ENCODE measurements at places on chromosomes 4 and X.

- DNase-seq, result no peak
Measured at GRCh38 chrX:86829786-86830185, 681.5 kb downstream of the DACH2 start.

- no peak for DNase-seq
Measured at GRCh38 chrX:136662104-136662503, 14.1 kb downstream of the CD40LG start.

DNA sequence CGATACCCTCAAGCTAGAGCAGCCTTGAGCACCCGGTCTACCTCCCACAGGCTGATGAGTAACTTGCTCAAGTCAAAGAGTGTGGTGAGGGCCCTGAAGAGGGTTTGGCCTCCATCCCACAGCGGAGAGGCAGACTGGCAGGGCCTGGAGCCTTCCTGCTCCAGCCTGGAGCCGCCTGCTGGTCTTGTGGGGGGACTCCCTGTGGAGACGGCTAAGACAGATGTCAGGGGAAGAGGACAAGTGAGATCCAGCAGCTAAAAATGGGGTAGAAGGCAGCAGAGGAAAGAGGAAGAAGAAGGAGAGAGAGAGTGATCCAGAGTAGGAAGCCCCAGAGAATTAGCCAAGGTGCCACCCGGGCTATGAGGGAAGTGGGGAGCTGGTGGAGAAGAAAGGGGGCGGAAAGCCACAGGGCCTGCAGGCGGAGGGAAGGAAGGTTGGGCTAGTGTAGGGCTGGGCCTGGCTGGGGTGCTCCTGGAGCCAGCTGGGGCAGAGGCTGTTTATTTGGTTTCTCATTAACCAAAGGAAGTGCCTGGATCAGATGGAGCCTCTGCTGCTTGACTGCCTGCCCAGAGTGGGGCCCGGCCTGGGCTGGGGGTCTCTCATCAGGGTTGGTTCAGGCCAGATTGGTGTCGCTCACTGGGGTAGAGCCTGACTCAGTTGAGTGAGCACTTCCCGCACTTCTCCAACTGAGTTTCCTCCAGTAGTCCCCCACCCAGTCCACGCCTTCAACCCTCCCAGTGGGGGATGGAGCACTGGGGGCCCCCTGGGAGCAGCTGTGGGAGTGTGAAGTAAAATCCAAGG is 14.2 kb downstream of the EFNB1 start:
- no peak for DNase-seq

DNA sequence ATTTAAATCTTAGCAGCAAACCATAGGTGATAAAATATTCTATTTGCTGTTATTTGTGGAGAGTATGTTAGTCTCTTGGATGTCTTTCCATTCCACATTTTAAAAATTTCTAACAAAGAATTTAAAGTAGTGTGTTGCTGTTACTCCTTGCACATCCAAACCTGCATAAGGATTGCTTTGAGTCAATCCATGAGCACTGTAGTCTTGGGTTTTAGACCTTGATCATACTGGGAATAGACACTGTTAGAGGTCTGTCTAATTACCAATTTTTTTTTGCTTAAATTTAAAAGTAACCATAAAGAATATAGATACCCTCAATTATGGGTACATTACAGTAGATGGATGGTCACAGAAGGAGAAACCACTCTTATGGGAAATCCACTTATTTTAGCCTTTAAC is 1.5 kb downstream of the AFP start:
- DNase-seq, result no peak

DNA sequence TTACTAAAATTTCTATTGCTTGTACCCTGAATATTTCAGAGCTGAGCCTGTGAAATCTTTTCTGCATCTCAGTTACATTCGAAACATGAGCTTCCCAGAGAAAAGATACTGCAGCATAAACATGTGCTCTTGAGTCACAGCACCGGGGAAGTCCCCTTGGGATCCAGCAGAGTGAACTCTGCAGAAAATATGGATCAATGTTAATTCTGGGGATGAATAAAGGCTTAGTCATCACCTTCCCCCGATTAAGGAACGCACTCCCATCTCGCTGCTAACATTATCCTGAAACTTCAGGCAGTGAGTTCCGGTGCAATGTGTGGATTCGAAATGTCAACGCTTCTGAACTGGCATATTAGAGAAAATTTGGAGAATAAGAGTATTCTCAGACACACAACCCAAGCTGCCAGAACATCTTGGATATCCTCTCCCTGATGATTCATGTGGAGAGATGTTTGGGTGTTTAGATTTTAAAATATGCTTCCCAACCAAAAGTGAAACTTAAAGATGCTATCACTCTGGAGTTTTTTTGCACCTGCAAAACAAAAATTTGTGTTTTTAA is 90.8 kb downstream of the IRF2 start:
- DNase-seq, result no peak

DNA sequence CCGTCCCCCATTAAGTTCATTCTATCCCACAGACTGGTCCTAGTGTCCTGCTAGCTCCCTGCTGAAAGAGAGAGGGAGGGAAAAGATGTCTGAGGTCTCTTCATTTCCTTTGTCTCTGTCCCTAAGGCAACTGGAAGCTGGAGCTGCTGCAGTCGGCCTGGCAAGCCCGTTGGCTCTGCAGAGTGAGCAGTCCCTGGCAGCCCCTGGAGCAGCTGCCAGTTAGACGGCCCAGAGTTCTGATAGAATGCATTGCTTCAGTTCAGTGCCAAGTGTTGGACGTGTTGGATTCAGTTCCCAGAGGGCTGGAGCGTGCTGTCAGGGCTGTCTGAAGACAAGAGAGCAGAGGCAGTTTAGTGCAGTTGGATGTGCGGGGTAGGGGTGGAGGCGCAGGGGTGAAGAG is 975 bp downstream of the KCNE5 start:
- peak; percentile 13 for DNase-seq

- no peak for DNase-seq
Measured at GRCh38 chrX:47206316-47206715, 12.2 kb upstream of the CDK16 start.

- DNase-seq, result no peak
Measured at GRCh38 chr4:146640465-146641061, 1.9 kb downstream of the POU4F2 start.

Data from substantia nigra (tissue), 51 donors.